Muscle of leg (tissue), 16 donors: ENCODE measurements at places on chromosomes 2 and 18. TPM values are rescaled to one million over a fixed set of nuclear protein-coding genes. Genes with fewer than 3 reads are reported as not detected.

MC2R gene
- polyA plus RNA-seq = not detected

SLC5A7 gene
- polyA plus RNA-seq = 0.05 TPM

- H3K27ac ChIP-seq = no peak overlapping the region
- peaks cover 11% of the 10 kb centered on the region for H3K4me1 ChIP-seq
- no peak overlapping the region for H3K4me3 ChIP-seq
- DNase-seq = no peak
- H3K36me3 ChIP-seq = no peaks in the 10 kb centered on the region
These were observed 165.6 kb upstream of the NCKAP5 start for GRCh38 chr2:133733901-133734255.

- DNase-seq = no peak
- H3K27ac ChIP-seq = no peak overlapping the region
- H3K27me3 ChIP-seq = no peaks in the 10 kb centered on the region
- H3K36me3 ChIP-seq = no peaks in the 10 kb centered on the region
These were observed 138.9 kb upstream of the APCDD1 start for GRCh38 chr18:10315522-10315921.
